ENCODE measurements at places on chromosomes 11 and 22.

- DNase-seq: no peak
These were observed 27.7 kb downstream of the RTN4R start for GRCh38 chr22:20240447-20240764.

- no peak for DNase-seq
These were observed 2.5 kb downstream of the MUC6 start for GRCh38 chr11:1034001-1034400.

DNA sequence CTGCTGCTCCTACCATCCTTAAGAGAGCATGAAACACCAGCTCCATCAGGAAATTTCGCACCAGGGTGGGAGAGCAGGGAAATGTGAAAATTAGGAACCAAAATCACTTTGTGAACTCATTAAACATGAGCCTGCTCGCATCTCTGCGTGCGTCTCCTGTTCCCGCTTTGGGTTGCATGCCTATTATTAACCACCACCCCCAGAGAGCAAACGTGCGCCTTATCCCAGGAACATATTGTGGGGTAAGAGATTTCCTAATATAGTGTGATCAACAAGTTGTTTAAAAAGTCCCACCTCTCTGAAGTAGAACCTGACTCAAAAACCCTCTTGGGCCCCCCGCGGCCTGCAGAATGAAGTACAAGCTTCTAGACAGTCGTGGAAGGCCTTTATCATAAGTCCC is 115.0 kb downstream of the TENM4 start:
- DNase-seq: no peak

DNA sequence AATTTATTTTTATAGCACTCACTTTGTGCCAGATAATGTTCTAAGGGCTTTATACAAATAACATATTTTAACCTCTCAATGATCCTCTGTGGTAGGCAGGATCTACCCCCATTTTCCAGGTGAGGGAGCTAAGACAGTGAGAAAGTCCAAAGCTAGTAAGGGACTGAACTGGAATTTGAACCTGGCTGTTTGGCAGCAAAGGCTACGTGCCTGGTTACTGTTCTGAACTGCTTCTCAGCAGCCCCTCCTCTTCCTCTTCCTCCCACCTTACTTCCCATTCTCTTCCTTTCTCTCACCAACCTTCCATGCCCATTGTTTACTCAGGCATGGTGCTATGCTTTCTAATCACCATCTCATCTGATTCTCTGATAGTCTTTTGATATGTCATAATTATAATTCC is 82.0 kb downstream of the INSC start:
- DNase-seq: no peak

GRCh38 chr22:47836957-47837356 is 1074.5 kb downstream of the TBC1D22A start:
- DNase-seq: no peak

GRCh38 chr11:93198215-93198845 is 539 bp upstream of the SLC36A4 start:
- DNase-seq: no peak

GRCh38 chr11:125170510-125171031 is 6.0 kb downstream of the PKNOX2 start:
- DNase-seq: no peak

- no peak for DNase-seq
These were observed at the start of gene MORC2 for GRCh38 chr22:30968015-30968923. MORC2 (minus strand) TSS chr22:30968774; CDS start chr22:30967889, 885 bp downstream.

GRCh38 chr22:17964156-17964555 is 60.2 kb downstream of the MICAL3 start:
- DNase-seq: no peak

DNA sequence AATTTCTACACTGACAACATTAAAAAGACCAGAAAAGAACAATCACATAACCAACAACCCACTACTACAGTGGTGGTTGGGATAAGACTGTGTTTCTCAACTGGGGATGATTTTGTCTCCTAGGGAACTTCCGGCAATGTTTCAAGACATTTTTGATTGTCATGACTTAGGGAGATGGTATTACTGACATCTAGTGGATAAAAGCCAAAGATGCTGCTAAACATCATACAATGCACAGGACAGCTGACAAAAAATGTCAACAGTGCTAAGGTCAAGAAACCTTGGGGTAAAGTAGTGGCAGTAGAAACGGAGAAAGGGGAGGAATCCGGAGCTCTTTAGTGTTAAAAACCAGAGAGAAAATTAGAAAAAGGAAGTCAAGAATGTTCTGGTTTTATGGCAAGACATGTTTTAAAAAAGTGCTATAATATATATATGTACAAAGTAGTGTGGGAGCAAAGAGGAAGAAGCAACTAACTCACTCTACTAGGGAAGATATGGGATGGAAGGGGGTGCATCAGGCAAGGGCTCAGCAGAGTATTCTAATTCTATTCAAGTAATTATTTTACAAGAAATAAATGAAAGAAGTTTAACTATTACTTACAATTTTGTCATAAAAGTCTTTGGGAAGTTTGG is 37.2 kb downstream of the CKAP5 start:
- DNase-seq: no peak

- DNase-seq: no peak
These were observed 34.6 kb downstream of the VSIG10L2 start for GRCh38 chr11:125980436-125980835.

GRCh38 chr11:126546191-126546590 is 190.7 kb downstream of the ST3GAL4 start:
- DNase-seq: no peak

- DNase-seq: no peak
These were observed 125.0 kb downstream of the KCNQ1 start for GRCh38 chr11:2569731-2570210.

DNA sequence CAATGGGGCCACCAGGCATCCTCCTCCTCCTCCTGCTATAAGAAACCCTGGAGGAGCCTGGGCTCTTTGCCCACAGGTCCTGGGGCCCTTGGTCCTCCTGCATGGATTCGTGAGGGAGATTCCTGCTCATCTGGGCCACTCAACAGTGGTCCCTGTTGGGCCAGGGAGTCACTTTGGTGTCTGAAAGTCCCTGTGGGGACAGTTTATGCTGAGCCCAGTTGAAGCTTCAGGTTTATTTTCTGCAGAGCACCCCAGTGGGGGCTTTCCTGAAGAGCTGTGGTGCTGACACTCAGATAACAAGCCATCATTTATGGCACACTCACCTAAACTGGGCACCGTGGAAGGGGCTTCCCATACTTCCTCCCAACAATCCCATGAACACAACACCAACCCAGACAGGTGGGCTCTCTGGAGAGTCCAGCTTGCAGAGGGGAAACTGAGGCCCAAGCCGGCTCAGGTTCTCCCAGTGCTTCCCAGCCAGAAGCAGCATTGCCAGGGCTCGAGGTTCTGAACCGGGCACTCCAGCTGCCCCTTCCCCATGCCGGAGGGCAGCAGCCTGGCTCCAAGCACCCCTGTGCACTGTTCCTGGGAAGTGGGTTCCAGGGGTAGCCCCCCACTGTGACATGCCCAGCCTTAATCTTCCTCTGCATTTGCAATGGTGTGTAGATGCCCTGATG is 91.3 kb downstream of the MYEOV start:
- no peak for DNase-seq

DNA sequence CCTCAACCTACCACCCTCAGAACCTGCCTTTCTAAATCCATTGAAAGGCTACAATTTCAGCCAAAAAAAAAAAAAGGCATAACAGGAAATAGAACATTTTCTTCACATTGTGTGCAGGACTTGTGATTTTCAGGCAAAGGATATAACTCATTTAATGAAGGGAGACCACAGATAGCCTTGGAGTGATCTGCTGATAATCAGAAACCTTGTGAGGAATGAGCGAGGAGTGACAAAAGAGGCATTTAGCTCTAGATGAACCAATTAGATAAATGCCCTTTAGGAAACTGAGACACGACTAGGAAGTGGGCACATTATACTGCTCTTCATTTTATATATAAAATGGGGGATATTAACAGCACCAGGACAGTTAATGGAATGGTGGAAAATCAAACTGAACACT is 216.5 kb upstream of the GRIA4 start:
- DNase-seq: no peak

- DNase-seq: no peak
These were observed 11.3 kb downstream of the NCF4 start for GRCh38 chr22:36872084-36872483.

DNA sequence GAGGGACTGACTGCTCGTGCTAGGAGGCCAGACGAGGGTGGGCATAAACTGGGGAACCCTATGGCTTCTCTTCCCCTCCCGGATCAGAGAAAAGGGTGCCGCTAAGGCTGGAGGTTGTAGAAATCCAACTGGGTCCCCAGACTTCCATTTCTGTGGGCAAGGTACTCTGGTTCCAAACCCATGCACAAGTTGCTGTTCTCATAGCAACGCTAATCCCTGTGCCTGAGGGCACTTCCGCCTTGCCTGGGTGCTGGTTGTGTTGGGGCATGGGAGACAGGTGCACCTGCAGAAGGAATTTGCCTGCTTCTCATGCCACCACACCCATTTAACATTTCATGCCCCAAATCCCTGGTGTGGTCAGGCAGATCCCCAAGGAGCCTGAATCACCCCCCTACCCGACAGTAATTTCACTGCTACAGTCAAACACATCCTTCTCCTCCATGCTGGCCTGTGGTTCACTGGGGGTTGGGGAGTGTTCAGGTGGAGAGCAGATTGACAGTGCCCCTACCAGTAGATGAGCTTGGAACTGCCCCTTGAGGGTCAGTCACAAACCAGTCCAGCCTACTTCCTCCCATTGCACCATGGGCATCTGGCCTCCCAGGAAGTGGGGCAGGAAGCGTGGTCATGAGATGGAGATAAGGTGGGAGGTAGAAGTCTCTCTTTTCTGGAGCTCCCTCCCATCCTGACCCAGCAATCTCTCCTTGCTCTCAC is 1.2 kb downstream of the C2CD2L start:
- no peak for DNase-seq

DNA sequence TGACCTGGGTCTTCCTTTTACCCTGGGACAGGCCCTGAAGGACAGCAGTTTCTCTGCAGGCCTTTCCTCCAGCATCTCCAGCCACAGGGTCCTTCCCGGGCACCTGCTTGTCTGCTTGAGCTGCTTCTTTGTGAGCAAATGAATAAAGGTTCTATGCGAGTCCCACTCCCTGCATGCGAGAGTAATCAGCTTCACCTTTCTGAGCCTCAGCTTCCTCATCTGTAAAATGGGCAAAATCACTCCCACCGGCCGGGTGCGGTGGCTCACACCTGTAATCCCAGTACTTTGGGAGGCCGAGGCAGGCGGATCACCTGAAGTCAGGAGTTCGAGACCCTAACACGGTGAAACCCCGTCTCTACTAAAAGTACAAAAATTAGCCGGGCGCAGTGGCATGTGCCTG is 31.1 kb downstream of the IFT27 start:
- no peak for DNase-seq

DNA sequence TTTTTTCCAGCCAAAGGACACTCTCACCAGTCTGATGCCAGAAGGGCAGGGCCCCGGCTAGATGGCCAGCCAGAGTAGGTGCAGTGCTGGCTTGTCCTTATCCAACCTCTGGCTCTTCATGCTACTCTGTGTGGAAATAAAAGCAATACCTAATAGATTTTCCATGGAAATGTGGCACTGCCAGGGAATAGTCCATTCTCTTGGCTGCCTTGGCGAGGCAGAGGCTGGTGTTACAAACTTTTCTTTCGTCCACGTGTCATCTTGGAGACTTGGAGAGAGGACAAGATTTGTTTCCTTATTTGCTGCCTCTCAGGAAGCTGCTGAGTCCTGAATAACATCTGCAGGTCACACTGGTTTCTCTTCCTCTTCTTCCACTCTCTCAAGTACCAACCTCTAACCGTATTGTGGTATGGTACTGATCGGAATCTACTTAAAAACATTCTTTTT is 17.2 kb upstream of the C1QTNF4 start:
- DNase-seq: no peak

DNA sequence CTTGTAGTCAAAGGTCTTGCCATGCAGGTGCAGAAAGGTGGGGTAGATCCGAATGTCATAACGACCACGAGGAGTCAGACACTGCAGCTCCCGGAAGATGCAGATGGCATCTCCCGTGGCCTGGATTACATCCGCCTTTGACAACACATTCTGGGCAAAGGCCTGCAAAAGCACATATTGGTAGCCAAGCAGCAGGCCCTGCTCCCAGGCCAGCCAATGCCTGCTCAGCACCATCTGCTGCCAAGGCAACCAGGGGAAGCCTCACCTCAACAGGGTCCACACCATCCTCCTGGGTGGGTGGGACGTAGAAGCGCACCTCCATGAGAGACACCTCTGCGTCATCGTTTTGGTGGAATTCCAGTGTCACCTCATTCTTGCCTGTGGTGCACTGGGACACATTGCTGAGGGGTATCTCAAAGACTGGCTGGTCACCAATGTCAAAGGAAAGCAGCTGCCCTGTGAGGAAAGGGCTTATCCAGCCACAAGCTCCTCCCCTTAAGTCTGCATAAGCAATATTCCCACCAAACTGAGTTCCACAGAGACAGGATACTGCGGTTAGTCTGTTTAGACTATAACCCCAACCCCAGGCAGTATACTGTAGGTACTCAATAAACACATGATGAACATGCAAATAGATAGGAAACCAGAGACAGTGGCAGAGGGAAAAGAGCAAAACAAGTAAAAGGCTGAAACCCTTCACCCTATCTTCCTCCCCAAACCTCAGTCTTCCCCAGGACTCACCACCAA is 2.8 kb downstream of the SSRP1 start:
- no peak for DNase-seq

- no peak for DNase-seq
These were observed 7.8 kb upstream of the VSTM5 start for GRCh38 chr11:93858121-93858775.

- DNase-seq: no peak
These were observed 13.6 kb upstream of the TMEM216 start for GRCh38 chr11:61378713-61379313.

DNA sequence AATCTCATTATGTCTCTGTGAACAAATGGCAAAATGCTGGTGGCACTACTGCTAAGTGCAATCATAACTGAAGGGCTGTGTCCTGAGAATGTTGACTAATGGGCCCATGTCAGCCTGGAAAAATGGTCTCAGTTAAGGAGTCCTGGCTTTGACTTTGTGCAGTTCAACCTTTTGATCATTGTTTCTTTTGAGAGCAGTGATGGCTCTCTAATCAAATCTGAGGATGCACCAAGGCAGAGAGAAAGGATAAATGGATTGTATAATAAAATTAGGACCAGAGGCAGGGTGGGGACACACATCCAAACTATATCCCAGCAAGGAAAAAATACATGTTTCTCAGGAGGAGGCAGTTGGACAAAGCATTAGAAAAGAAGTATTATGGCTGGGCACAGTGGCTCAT is 59.6 kb upstream of the SYN3 start:
- no peak for DNase-seq

- no peak for DNase-seq
These were observed 16.1 kb downstream of the MICAL2 start for GRCh38 chr11:12126344-12127019.

GRCh38 chr22:42343121-42343454 is 72.6 kb upstream of the TCF20 start:
- no peak for DNase-seq

All from cortex of kidney (tissue), 1 donor.